AG09309 (cell line): ENCODE measurements at places on chromosomes 6 and 20.

DNA sequence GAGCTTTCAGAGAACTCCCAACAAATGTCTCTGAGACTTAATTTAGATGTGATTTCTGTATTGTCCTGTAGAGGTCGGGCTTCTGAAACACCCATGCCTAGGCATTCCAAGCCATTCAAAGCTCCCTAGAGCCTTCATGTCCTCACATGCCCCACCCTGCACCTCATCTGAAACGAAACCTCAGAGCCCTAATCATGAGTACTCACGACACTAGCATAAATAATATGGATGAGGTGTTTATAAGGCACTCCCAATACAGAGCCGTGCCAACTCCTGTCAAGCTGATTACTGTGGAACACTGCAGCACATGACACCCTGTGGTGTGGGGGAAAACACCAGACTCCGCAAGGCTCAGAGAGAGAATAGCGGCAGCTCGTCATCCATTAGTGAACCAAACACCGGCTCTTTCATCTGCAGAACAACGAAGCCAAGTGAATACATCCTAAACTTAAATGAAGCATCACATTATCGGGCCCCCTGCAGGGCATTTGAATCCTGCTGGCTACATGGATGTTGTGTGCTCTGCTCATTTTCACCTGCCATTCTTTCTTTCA, 83.8 kb downstream of the FNDC1 start:
- DNase-seq, result no peak

GRCh38 chr6:1817033-1817761, 207.5 kb downstream of the FOXC1 start:
- no peak for DNase-seq

GRCh38 chr6:62285612-62286469, at the start of gene KHDRBS2:
Gene KHDRBS2 (minus strand): TSS chr6:62286225.
- DNase-seq, result no peak

- no peak for DNase-seq
Measured at GRCh38 chr6:49384904-49385303, 78.1 kb downstream of the MMUT start.

GRCh38 chr6:152705327-152705726, 7.6 kb downstream of the MYCT1 start:
- DNase-seq, result no peak

GRCh38 chr20:49534255-49534712, 33.7 kb downstream of the PTGIS start:
- no peak for DNase-seq

GRCh38 chr20:48797275-48797825, 30.4 kb downstream of the PREX1 start:
- no peak for DNase-seq

- DNase-seq, result no peak
Measured at GRCh38 chr20:10578607-10579006, 95.2 kb downstream of the JAG1 start.

- no peak for DNase-seq
Measured at GRCh38 chr6:38695933-38696332, 7.0 kb downstream of the GLO1 start.

DNA sequence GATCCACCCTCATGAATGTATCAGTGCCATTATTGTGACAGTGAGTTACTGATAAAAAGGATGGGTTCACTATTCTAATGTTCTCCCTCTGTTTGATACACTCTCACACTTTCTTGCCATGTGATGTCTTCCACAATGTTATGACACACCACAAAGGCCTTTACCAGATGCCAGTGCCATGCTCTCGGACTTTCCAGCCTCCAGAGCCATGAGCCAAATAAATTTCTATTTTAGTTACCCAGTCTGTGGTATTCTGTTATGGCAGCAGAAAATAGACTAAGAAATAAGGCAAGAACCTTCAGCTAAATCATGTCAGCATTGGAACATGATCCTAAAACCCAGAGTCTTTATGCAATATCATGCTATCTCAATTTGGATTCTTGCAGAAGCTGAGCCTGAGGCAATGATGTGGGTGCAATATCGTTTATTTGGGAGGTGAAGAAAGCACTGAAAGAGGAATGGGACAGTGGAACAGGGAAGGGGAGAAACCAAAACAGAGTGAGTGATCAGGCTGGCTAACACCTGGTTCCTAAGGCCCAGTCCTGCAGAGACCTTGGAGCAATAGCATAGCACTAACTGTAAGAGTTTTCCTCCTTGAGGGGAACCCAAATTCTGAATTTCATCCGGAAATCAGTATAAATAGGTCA, 130.4 kb upstream of the LRFN2 start:
- DNase-seq, result no peak
